ENCODE measurements at places on chromosomes 3 and 15.

- DNase-seq, result no peak
These were observed 53.8 kb downstream of the CDCP1 start for GRCh38 chr3:45092132-45093031.

GRCh38 chr3:57594576-57594975 lies 2.6 kb downstream of the ARF4 start:
- DNase-seq, result no peak

GRCh38 chr15:28265334-28266019 lies 56.5 kb downstream of the HERC2 start:
- no peak for DNase-seq

- no peak for DNase-seq
These were observed 25.5 kb downstream of the ZXDC start for GRCh38 chr3:126450219-126450618.

DNA sequence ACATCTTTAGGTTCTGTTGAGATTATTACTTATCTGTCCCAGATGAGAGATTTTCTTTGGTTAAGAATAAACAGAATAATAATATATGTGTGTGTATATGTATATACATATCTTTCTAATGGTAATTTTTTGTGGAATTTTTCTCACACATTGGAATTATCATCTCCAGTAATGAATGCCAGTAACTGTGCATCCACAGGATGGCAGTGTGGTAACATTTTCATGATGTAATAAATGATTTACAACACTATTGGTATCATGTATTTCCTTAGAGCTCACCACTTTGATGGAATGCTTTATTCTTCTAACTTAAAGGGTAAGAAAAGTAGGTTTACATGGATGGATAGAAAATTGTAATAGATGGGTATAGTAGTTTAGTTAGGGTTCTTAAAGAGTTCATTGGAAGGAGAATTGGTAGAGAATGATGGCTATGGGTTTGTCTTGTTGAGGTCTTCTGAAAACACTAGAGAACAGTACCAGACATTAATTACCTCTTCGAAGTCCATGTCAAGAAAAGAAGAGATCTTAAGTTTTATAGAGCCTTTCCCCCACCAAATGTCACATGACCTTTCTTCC lies 78.1 kb downstream of the STT3B start:
- no peak for DNase-seq

- no peak for DNase-seq
These were observed 27.8 kb upstream of the RHCG start for GRCh38 chr15:89524184-89524583.

- DNase-seq, result no peak
These were observed 14.3 kb upstream of the SRP14 start for GRCh38 chr15:40053079-40053830.

GRCh38 chr15:88835646-88836045 lies 32.4 kb downstream of the ACAN start:
- DNase-seq, result no peak

- no peak for DNase-seq
These were observed 189.7 kb upstream of the IL12A start for GRCh38 chr3:159798951-159799350.

DNA sequence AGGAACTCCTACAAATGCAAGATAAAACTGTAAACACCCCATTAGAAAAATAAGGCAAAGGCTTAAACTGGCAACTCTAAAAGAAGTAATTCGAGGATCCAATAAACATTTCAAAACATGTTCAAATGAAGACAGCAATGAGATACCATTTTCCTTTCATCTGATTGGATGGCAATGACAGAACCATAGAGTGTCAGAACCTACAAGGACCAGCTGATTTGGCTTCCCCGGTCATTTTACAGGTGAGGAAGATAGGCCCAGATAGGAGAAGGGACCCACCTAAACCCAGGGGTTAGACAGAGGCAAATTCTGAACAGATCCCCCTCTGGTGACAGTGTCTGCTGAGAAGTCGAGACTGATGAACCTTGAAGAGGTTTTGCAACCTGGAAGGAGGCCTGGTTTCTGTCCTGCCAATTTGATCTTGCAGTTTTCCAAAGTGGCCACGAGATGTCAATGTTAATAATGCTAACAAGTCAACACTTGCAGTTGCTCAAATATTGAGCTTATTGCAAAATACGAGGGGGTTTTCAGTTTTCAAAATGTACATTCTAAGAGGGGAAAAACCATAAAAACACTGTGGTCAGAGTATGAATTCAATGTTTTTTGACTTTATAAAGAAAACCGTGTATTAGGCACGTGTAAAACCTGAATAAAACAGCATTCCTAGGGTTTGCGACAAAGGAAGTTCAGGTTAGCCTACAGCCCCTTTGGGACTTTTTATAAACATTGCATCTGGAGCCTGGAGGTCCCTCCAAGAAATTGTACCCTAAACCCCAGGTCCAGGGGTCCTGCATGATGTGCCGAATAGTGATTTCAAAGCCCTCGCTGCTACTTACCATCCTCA lies 21.5 kb downstream of the CFAP161 start:
- DNase-seq, result no peak

- no peak for DNase-seq
These were observed 10.8 kb downstream of the ATP13A3 start for GRCh38 chr3:194475978-194476377.

DNA sequence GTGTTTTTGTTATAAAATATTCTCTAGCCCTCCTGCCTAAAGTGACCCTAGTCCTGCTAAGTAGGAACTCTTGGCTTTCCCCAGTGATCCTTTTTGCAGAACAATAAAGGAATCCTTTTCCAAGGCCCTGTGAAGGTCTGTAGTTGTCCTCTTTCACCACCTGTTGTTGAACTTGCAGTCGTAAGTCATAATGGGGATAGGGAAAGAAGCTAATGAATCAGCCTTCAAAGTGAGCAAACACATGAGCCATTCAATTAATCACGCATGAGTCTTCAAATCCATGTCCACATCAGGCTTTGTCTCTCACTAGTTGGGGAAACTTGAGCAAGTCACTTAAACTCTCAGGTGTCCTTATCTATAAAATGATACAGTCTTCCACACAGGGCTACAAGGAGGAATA lies 27.6 kb downstream of the ZNF860 start:
- no peak for DNase-seq

GRCh38 chr15:71825021-71825730 lies 14.8 kb downstream of the NR2E3 start:
- DNase-seq, result no peak

- DNase-seq, result no peak
These were observed 261.3 kb upstream of the TLE3 start for GRCh38 chr15:70358871-70359647.

DNA sequence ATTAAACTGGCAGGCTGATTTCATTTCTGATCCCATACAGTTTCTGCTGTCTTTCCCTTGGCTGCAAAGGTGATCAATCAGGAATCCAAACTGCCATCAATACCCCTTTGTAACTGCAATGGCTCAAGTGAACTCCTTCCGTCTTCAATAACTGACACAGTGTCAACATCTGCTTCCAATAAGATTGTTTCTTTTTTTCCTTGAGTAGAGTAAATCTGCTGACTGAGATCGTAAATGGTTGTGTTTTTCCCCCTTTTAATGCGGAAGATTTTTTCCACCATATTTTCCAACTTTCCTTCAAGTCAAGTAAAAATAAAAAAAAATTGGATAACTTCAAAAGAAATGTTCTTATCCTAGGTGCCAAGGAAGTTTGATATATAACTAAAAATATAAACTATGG lies 48.7 kb downstream of the VGLL3 start:
- DNase-seq, result no peak
